AG09319 (cell line): ENCODE measurements at places on chromosomes 12 and 14.

DNA sequence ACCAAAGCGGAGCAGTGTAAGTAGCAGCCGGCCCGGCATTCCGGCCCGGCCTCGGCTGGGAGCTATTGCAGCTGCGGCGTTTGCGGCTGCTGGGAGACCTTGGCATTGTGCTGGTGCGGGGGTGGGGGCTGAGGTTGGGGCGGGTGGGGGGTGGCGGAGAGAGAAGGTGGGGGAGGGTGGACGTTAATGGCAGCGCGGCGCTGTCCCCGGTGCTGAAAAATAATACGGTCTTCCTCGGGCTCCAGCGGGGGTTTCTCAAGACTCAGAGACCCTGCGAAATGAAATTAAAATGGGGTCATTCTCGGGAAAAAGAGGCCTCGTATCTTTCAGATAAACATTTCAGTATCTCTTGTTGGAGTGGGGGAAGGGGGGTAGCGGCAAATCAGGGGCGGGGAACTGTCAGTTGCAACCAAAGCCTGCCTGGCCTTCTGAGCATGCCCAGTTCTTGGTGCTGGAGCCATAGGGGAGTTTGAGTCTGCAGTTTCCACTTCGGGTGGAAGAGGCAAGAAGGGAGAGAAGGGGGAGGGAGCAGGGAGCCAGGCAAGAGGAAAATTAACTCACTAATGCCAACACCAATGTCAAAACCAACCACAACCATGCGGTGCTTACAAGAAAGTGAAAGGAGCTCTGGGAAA is 414 bp downstream of the UNC79 start:
- no peak for DNase-seq

DNA sequence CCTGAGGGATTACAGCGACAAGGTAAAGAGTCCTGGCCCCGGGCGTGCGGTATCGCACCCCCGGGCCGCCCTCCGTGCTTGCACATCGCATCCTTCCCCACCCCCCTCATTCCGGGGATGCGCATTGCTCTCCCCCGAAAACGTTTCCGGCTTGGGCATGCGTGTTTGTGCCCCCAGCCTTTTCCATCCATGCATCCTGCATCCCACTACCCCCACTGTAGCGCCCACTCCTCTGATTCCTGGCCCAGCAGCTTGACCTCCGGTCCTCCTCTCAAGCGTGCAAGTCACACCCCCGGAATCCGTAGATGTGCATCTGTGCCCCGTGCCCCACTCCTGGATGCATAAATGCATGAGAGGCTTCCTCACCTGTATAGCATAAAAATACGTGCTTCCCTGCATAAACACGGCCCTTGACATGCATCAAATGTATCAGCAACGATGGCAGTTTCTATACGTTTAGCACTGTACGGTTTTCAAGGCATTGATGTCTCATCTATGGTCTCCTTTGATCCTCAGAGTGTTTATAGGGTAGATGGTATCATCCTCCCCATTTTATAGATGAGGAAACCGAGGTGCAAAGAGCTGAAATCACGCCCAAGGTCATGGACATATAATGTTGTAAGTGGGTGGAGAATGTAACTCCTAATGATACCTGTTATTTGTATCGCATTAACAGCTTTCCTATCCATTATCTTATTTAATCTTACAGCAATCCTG is 484 bp downstream of the RIC8B start:
- no peak for DNase-seq

GRCh38 chr12:112386726-112387125 is 4.5 kb upstream of the HECTD4 start:
- DNase-seq = no peak

GRCh38 chr14:102544046-102544746 is 34.6 kb upstream of the ANKRD9 start:
- DNase-seq = no peak

GRCh38 chr14:20807304-20808161 is 4.9 kb upstream of the RNASE1 start:
- DNase-seq = no peak

GRCh38 chr12:69464428-69464827 is 5.8 kb upstream of the FRS2 start:
- DNase-seq = no peak

DNA sequence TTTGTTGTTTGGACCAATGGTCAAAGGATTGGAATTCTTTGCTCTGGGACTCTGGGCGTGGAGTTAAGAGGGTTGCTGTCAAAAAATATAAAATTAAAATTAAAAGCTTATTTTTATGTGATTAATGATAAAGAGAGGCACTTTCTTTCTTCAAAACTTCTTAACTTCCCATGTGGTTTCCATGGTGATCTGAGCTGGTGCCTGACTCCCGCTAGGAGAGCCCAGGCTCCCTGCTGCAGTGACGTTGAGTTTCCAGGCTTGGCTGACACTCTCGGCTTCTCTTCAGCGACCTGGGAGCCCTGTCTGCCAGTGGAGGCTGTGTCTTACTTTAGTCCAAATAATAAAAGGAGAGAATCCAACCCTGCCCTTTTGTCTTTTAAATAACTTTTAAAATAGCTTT is 84.4 kb downstream of the GALC start:
- DNase-seq = no peak

DNA sequence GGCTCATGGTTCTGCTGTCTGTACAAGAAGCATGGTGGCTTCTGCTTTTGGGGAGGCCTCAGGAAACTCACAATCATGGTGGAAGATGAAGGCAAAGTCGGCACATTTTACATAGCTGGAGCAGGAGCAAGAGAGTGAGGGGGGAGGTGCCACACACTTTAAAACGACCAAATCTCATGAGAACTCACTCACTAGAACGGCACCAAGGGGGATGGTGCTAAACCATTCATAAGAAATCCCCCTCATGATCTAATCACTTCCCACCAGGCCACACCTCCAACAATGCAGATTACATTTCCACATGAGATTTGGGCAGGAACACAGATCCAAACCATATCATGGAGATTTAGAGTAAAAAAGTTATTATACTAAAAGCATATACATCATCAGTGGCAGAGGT is 13.6 kb upstream of the LEMD3 start:
- DNase-seq = no peak

DNA sequence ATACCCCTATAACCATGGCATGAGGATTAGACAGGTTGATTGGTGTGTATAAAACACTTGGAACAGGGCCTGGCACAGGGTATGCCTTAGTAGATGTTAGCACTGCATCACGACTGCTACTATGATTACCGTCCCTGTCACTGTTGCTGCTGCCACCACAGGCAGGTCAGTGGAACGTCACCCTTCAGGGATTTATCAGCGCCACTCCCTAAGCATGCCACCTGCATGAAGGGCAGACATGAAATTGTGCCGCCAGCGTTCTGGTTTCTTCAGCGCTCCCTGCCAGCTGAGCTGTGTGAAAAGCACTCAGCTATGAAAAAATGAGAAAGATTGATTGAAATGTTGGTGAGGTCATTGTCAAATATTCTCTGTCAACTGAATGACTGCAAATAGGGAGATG is 477.0 kb downstream of the DPF3 start:
- DNase-seq = no peak

DNA sequence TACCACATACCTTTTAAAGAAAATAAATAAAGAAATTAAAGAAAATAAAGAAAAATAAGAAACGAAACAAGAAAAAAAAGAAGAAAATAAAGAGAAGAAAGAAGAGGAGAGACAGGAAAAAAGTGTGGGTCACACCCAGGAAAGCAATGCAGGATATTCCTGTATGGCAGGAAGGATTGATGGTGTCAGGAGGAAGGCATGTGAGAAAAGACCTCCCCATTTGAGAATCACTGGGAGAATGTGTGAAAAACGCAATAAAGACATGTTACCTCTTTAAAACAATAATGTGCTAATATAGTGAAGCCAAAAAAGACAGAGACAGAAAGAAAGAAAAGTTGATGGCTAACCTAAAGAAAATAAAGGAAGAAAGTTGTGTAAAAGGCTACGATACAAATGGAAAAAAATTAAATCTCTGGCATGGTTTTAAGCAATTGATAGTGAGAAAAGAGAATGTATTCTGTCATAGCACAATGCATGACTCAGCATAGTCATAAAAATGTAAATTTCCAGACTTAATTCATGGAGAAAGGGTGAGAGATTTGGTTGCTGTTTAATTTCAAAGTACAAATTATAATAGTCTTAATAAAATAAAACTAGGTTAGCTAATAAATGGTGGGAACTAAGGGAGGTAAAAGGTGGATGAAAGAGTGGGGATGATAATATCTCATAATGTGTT is 24.3 kb upstream of the FOXG1 start:
- no peak for DNase-seq

- no peak for DNase-seq
Measured at GRCh38 chr12:116771651-116772050, 33.5 kb downstream of the RNFT2 start.

DNA sequence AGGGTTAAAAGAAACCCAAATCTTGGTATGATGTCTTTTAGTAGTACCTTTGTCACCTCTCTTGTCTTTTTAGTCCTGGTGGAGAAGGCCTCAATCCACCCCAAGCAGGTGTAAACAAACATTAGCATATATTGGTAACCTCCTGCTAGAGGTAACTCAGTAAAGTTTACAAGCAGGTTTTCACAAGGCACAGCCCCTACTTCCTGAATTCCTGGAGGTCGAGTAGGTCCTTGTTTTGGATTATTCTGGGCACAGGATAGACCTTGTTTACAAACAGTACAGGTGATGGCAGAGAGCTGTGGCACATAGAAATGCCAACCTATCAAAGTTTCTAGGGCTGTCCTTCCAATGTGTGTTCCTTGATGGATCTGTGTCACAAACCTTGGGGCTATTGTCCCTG is 99.1 kb downstream of the ALG10 start:
- DNase-seq = no peak

GRCh38 chr12:56628671-56629458 is 1.3 kb downstream of the BAZ2A start:
- peak; percentile 72 for DNase-seq
